T-cell (primary cell): ENCODE measurements at places on chromosomes 5 and 9. TPM values are rescaled to one million over a fixed set of nuclear protein-coding genes. Genes with fewer than 3 reads are reported as not detected.
A peak's percentile ranks its signal among the peaks of the same experiment; 100 is the strongest.

DNA sequence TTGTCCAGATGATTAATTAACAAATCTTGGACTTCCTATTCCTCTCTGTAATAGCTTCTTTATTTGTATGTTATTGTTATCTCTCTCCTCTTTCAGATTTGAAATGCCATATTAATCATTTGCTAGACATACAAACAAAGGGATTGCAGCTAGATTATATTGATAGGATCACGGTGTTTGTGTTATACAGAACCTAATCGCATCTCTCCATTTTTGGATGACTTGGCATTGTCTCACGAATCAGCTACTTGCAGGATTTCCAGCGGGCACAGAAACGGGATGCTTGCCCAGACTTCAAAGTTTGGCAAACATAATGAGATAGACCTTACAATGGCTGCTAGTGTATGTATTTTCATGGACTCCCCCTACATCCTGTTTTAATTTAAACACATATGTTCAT is 368.1 kb downstream of the TLE4 start:
- DNase-seq: no peak

GRCh38 chr9:123322273-123323195 is 33.5 kb upstream of the CRB2 start:
- DNase-seq: peak; percentile 80

DNA sequence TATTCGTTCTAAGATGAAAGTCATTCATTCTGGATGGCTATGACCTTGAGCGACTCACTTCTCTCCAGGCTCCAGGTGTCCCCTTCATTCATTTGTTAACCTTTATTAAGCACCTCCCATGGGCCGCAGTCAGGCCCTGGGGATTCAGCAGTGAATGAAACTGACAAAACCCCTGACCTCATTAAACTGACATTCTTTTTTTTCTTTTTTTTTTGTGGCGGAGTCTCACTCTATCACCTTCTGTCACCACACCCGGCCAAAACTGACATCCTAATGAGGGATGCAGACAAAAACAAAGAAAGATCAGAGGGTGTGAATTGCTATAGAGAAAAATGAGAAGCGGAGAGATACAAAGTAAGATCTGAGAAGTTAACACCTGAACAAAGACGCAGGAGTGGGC is 16.5 kb upstream of the ODF2 start:
- DNase-seq: no peak

DNA sequence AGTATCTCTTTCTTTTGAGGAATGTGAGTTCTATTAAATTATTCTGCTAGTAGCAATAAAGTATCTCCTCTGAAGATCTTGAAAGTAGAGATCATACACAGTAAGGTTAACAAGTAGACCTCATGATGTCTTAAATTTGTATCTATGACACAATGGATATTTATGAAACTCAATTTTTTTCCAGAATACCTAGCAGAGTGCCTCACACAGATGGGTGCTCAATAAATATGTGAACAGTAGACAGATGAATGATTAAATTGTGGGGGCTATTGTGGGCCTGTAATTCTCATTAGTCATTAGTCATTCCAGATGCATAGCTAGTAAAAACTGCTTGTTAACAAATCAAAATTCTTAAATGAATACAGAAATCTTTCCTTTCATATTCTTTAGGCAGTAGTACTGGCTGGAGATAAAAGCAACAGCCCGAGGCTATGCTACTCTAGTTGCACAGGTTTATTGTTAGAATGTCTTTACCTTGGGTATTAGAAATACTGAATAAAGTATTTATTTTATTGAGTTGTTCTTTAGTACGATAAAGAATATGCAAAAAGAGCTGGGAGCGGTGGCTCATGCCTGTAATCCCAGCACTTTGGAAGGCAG is 22.0 kb downstream of the CHD1 start:
- no peak for DNase-seq

The GABRA6 gene
- not detected for total RNA-seq

The SLCO6A1 gene
- not detected for total RNA-seq

DNA sequence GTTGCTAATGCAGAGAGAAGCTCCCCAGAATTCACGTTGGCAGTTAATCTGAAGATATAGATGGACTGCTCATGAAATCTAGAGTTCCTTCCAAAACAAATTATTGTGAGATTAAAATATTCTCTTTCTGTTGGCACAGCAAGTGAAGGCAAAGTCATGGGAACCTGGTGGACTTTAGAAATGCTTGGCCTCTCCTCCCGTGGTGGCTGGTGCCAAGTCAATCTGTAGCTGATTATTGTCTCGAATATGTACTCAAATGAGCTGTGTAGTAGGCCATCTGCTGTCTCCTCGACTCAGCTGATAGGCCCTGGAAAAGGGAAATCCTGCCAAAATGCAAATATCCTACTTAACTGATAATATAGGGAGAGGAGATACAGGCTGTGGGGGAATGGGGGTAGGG is 69.3 kb downstream of the DAPK1 start:
- no peak for DNase-seq

The ORM2 gene
- not detected for total RNA-seq

The MSX2 gene
- total RNA-seq: not detected

GRCh38 chr9:4138180-4138579 is 161.7 kb downstream of the GLIS3 start:
- no peak for DNase-seq

GRCh38 chr9:26971721-26972120 is 15.5 kb downstream of the IFT74 start:
- no peak for DNase-seq
